Activated CD4-positive, alpha-beta T cell treated with anti-CD3 and anti-CD28 coated beads, Interleukin-2, amount 10 ng/mL, durations not matched to agents 24 days and 14 days (primary cell): ENCODE measurements at places on chromosomes 13 and 19. TPM values are rescaled to one million over a fixed set of nuclear protein-coding genes. Genes with fewer than 3 reads are reported as not detected.

DNA sequence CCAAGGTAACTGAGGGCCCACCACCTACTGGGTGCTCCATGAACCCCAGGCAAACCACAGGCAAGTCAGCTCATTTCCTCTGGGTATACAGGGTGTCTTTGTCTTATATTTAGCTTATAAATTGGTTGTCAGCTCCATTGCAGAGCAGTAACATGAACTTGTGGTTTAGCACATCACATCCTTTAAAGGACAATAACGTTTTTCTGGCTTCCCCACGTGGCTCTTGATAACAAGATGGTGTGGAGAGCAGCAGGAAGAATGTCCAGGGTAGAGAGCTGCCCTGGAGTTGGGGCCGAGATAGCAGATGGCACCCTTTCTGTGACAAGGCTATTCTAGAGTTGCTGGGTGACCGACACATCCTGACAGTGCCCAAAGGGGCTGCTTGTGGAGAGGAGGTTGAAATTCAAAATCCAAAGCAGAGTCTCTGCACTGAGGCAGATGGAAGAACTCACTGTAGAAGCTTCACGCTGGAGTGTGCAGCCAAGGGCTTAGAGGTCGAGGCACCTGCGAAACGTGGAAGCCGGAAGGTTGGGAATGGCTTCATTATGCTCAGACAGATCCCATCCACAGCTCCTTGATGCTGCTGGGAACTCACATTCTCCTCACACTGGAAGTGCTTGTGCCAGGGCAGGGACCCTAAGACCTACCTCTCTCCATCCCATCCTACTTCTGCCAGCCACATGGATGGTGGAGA is 133.0 kb upstream of the FRY start:
- no peaks in the 10 kb centered on the region for H3K36me3 ChIP-seq
- DNase-seq: peak; percentile 58
- no peak overlapping the region for H3K27ac ChIP-seq
- peaks cover 23% of the 10 kb centered on the region for H3K4me1 ChIP-seq
- H3K4me3 ChIP-seq: no peak overlapping the region
- H3K27me3 ChIP-seq: peaks cover 25% of the 10 kb centered on the region

- DNase-seq: no peak
- no peaks in the 10 kb centered on the region for H3K27me3 ChIP-seq
- no peaks in the 10 kb centered on the region for H3K4me1 ChIP-seq
- no peak overlapping the region for H3K27ac ChIP-seq
These were observed 47.8 kb downstream of the PEPD start for GRCh38 chr19:33473653-33474305.

The KRTDAP gene
- not detected in 2 replicates for total RNA-seq

The DENND1C gene
- total RNA-seq: 63.7 and 67.6 TPM in 2 replicates

The C1QTNF9 gene
- 0.09 TPM in 1 of 2 replicates, not detected in the other for total RNA-seq

The GAPDHS gene
- total RNA-seq: not detected in 2 replicates

DNA sequence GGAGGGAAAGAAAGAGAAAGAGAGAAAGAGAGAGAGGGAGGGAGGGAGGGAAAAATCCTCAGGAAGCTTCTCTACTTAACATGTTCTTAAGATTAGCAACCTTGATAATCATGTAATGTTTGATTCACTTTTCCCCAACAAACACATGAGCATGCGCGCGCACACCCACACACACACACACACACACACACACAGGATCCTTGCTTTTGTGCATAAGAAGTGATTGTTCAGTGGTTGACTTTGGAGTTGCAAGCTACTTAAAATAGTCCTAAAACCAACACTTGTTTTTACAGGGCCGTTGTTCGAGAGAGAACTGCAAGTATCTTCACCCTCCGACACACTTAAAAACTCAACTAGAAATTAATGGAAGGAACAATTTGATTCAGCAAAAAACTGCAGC is 100.0 kb upstream of the RAP2A start:
- H3K27me3 ChIP-seq: no peaks in the 10 kb centered on the region
- H3K27ac ChIP-seq: no peak overlapping the region
- H3K4me3 ChIP-seq: no peak overlapping the region
- DNase-seq: no peak

DNA sequence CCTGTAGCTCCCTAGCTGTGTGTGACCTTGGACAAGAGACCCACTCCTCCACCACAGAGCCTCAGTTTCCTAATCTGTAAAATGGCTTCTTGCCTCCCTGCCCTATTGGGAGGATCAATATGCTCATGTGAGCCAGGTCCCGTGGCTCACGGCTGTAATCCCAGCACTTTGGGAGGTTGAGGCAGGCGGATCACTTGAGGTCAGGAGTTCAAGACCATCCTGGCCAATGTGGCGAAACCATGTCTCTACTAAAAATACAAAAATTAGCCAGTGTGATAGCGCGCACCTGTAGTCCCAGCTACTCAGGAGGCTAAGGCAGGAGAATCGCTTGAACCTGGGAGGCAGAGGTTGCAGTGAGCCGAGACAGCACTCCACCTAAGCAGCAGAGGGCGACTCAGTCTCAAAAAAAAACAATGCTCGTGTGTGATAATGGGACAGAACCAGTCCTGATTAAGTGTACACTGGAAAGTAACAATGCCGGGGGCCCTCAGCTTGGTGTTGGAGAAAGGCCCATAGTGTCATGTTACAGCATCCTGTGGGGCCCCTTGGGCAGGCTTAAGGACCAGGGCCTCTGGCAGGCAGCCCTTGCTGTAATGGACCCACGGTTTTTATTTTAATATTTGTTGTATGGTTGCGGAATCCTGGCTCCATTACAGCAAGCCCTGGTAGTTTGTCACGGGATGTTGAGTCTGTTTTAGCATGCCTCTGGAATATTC is 6.8 kb downstream of the RPS11 start:
- H3K4me3 ChIP-seq: no peak overlapping the region
- H3K27ac ChIP-seq: no peak overlapping the region
- peak; percentile 90 for DNase-seq
- peaks cover 50% of the 10 kb centered on the region for H3K4me1 ChIP-seq
- H3K36me3 ChIP-seq: peaks cover 25% of the 10 kb centered on the region
- H3K27me3 ChIP-seq: no peaks in the 10 kb centered on the region

- H3K36me3 ChIP-seq: no peaks in the 10 kb centered on the region
- H3K4me1 ChIP-seq: no peaks in the 10 kb centered on the region
- no peak for DNase-seq
- H3K27me3 ChIP-seq: no peaks in the 10 kb centered on the region
These were observed 132.2 kb downstream of the FREM2 start for GRCh38 chr13:38819053-38819452.

The SPTBN4 gene
- 0.36 and 0.51 TPM in 2 replicates for total RNA-seq

The CFAP97D2 gene
- total RNA-seq: not detected in 2 replicates

The PEG3 gene
- not detected in 2 replicates for total RNA-seq

DNA sequence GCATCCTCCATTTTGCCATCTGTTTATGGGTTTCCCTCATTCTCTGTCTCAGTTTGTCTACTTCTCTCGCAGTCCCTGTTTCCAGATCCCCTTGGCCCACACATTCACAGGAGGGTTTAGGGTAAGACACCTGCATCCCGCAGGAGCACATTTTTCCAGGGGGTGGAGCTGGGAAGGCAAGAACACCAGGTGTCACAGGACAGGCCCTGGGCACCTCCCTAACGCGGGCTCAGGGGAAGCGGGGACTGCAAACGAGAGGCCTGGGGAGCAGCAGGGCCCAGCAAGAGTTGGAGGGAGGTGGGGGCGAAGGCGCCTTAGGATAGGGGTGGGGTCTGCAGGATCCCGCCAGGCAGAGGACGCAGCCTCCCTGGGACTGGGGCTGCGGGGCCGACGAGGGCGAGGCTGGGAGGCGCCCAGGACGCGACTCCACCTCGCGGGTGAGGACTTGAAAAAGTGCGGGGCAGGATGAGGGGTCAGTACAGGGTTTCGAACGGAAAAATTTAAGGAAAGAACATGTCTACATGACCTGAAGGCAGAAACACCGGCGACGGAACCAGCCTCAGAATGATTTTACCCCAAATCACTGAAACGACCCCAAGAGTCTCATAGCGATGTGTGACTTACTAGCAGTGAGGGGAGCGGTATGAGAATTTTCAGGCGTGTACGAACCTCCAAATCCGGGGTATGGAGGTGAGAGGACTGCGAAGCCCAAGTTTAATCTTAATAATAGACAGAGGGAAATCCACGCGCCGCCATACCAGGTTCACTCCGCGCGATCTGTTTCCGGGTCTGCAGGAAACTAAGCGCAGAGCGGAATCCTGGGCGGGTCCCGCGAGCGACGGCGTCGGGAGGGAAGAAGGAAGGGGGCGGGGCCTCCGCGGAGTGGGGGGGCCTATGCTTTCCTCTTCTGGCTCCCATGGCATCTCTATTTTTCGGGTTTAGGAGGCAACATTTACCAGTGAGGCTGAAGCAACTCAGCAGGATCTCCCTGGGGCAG is 7.1 kb upstream of the ERVV-2 start:
- H3K27ac ChIP-seq: no peak overlapping the region
- DNase-seq: peak; percentile 65
- no peaks in the 10 kb centered on the region for H3K27me3 ChIP-seq
- no peaks in the 10 kb centered on the region for H3K4me1 ChIP-seq

The ZNF730 gene
- total RNA-seq: 0.68 and 0.85 TPM in 2 replicates

- peaks cover 7% of the 10 kb centered on the region for H3K4me1 ChIP-seq
- H3K36me3 ChIP-seq: no peaks in the 10 kb centered on the region
- H3K27ac ChIP-seq: no peak overlapping the region
- DNase-seq: peak; percentile 70
These were observed 22.5 kb downstream of the DHRS12 start for GRCh38 chr13:51781246-51782022.

- no peak for DNase-seq
- peaks cover 17% of the 10 kb centered on the region for H3K27me3 ChIP-seq
- H3K4me1 ChIP-seq: peaks cover 13% of the 10 kb centered on the region
- H3K27ac ChIP-seq: no peak overlapping the region
These were observed 1.5 kb downstream of the SIN3B start for GRCh38 chr19:16830679-16831078.

DNA sequence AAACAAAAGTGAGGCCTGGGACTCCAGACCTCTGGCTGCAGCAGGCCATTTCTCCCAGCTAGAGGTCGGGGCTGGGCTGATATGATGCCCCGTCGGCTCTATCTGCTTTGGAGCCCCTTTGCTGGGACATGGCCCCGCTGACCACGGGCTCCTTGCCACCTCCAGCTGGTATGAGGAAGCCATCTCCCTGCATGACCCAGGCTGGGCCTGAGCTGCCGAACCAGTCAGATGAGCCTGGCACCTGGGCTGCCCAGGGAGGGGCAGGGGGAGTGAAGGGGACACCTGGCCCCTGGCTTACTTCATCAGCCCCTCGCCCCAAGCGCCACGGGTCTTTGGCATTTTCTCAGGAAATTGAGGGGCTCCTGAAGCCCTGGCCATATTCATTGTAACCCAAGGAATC is 7.8 kb downstream of the ZSWIM4 start:
- H3K27me3 ChIP-seq: no peaks in the 10 kb centered on the region
- H3K4me1 ChIP-seq: peaks cover 3% of the 10 kb centered on the region
- H3K36me3 ChIP-seq: peaks cover 16% of the 10 kb centered on the region
- H3K27ac ChIP-seq: no peak overlapping the region
- no peak overlapping the region for H3K4me3 ChIP-seq

DNA sequence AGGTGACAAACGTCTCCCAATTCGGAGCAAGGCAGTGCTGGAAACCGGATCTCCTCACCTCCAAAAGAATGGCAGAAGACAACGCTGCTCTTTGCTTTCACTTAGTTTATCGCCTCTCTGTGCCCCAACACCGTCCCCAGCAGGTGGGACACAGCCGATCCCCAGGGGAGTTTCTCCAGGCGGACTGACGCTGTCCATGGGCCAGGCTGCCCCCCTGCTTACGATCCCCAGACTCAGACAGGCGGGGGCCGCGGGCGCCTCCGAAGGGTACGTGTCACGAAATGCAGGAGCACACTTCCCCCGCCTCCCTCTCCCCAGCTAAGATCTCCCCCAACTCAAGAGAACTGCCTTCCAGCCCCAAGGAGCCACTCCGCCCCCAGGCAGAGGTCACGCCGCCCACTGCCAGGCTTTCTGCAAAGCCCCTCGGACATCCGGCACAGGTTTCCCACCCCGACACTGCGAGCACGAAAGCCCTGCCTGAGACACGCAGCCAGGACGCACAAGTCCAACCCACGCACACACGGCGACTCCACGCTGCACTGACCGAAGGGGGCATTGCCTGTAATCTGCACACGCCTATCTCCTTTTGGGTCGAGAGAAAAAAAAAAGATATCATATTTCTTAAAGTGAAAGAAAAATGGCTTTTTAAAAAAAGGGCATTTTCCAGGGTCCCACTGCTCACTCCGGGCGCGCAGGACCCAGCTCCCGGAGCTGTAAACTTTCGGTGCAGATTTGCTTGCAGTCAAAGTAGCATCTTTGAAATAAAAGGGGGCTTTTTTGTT is 2.0 kb downstream of the SPRY2 start:
- peaks cover 8% of the 10 kb centered on the region for H3K4me1 ChIP-seq
- peaks cover 31% of the 10 kb centered on the region for H3K27me3 ChIP-seq
- peak; percentile 59 for DNase-seq
- H3K36me3 ChIP-seq: no peaks in the 10 kb centered on the region
- H3K4me3 ChIP-seq: no peak overlapping the region
- no peak overlapping the region for H3K27ac ChIP-seq

The AP1M2 gene
- total RNA-seq: not detected in 2 replicates
